ENCODE measurements at places on chromosomes 7 and 10.

DNA sequence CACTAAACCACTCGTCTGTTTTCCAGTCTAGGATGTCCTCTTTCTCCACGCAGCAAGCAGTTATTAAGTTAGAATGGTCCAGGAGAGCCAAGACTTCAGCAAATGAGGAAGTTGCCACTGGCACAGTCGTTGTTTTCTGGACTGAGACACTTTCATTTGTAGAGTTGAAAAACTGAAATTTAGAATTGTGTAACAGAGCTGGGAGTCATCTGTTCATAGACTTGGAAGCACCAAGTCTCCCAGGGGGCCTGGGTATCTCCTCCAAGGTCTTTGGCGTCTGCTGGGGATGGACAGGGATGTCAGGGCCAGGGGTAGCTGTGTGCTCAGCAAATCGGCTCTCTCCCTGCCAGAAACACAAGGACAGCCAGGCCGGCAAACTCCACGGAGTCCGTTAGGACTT lies 208.4 kb downstream of the FANK1 start:
- DNase-seq = no peak

DNA sequence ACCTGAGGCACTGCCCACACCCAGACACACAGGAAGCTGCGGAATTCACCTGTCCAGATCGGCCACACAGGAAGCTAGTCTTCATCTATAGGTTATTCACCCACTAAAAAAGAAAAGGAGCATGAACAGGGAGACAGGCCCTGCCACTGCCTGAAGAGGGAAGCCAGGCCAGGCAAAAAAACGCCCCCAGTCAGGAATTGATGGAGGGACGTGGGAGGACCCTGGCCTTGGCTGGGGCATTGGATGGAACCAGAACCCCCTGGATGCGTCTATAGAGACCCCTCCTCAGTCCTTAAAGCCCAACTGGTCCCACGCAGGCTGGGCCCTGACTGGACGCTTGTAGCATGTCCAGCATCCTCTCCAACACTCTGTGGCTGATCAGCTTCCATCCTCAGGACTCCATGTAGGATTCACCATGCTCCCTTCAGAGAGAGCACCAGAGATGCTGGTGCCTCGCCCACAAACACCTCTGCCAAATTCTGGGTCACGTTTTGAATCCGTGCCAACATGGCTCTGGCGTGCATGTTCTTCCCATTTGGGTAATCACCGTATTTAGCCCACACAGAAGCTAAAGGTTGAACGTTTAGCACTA lies 259.3 kb upstream of the TCERG1L start:
- DNase-seq = no peak

DNA sequence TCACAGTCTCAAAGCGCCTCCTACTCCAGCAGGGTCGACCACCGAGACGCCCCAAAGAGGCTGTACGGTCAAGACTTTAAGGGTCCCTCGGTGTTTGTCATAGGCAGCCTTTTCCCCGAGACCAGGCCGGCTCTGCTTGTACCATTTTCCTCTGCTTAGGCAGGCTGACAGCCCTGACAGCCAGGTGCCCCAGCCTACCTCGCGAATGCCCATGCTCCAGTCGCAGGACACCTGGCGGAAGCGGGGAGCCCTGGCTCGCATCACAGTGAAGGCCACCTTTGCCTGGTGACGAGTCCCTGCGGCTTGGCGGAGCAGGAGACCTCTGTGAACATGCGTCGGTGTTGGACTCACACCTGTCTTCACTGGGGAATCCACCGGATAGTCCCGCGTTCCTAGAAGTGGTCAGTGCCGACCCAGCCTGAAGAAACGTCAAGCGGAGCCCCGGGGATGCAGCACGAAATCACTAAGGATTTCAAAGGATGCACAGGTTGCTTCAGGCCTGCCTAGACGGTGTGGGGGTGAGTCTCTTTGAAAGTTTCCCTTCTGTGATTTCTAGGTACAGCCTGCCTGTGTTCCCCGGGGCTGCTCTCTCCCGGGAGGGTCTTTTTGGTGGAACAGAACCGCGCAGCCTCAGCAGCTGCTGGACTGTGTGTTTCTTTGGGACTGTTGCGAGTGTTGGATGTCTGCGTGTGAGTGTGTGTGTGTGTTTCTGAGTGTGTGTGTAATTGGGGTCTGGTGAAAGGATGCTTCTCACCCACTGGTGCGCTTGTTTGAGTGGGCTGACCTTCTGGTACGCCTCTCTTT lies 30.5 kb upstream of the ZNF273 start:
- no peak for DNase-seq

- no peak for DNase-seq
These were observed 9.8 kb downstream of the ZNF775 start for GRCh38 chr7:150388709-150389531.

DNA sequence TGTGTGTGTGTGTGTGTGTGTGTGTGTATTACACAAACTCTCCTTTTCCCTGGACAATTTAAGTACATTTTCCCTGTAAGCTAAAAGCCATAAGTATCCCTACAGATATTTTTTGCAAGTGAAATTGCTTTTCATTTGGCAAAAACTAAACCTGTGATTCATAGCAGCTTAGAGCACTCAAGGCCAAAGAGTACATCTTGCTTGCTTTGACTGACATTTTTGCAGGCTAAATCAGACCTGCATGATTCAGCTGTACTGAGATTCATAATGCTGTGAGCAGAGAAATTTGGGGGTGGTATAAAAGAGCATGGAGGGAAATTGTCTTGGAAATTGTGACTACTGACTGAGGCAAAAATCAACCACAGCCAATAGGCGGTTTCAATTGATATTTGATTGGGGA lies 500.4 kb downstream of the GFRA1 start:
- no peak for DNase-seq

DNA sequence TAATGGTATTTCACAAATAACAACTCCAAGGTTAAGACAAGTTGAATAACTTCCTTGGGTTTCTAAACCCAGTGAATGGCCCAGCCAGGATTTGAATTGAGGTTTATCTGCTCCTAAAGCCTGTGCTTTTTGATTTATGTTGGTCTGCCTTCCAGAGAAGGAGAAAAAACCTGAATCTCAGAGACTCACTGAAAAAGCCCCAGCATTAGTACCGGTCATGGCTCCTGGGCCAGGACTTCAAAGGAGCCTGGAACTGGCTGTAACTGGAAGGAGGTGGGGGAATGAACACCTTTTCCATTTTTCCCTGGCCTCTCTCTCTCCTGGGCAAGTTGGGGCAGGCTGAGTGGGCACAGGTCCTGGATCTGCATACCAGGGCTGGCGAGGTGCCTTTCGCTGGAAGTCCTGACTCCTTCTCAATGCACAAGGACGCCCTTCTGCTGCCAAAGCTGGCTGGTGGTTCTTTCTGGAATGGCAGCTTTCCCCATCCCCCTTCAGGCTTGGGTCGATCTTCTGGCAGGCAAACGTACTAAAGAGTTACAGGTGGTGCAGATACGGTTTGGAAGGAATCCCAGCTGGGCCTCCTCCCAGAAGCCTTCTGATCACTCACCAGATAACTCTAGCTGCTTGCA lies 268.2 kb downstream of the PTEN start:
- DNase-seq = no peak

GRCh38 chr7:142345811-142346210 lies 88.0 kb upstream of the PRSS58 start:
- DNase-seq = no peak

GRCh38 chr10:30589441-30589840 lies 40.1 kb downstream of the LYZL2 start:
- no peak for DNase-seq

- no peak for DNase-seq
These were observed 406.4 kb upstream of the ETV1 start for GRCh38 chr7:14395860-14396259.

DNA sequence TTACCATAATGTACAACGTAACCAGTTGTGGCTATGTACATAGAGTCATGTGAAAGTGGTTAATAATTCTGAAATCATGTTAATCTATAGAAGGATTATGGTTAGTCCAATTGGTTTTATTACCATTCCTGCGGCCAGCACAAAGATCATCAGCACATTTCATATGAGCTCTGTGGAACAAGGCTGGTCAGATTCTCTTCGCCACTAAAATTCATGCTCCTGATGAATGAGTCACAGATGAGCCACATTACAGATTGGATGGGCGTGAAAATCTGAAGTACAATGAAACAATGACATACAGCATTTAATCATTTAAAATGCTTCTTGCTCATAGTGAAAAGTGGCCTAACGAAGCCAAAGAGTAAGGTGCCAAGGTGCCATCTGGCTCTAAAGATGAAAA lies 716.2 kb upstream of the PHF14 start:
- no peak for DNase-seq

DNA sequence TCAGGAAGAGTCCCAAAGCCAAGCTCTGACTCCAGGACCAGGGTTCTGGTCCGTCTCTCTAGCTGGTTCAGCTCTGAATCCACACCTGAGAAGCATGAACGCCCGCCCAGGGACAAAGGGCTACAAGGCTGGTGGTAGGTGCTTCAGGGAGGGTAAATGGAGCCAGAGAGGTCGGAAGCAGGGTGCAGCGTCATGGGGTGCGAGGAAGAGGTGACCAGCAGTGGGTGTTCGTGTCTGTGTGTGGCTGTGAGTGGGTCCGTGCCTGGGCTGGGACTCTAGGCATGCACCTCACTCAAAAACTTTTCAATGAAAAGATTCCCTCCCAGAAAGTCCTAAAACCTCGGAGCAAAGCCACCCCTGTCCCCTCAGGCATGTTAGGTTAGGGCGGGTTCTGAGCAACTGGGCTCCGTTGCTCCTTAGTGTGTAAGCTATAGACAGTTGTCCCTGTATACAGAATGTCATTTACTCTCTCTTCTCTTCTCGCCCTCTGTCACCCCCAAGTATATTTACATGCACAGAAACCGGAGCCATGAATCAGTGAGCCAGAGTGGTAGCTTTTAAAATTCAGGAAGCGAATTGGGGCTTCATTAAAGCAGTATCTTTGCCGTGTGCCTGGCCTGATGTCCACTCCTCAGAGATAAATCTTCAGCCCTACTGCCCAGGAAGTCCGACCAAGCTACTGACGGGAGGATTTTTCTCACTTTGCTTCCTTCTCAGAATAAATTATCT lies 12.3 kb upstream of the GATA3 start:
- DNase-seq = no peak

DNA sequence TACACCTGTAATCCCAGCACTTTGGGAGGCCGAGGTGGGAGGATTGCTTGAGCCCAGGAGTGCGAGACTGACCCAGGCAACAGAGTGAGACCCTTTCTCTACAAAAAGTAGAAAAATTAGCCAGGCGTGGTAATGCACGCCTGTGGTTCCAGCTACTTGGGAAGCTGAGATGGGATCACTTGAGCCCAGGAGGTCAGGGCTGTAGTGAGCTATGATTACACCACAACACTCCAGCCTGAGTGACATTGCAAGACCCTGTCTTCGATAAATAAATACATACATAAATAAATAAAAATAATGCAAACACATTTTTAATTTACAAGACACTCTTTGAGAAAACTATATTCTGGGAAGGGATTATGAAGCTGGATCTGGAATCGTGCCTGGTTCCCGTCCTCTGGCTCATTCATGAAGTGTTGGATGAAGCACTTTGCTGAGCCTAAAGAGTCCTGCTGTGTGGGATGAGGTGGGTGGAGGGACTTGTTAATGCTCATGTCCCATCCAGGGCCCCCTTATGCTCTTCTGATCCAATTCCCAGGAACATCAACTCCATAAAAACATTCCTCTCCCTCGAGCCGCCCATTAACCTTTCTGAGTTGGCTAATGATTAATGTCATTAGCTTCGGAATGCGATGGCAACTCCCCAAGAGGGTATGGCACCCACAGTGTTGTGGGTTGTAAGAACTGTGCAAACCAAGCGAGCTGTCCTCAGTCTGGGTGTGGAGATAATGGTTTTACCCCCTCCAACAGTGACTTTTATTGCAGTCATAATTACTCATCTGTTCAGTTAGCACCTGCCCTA lies 236.3 kb downstream of the BAMBI start:
- no peak for DNase-seq

DNA sequence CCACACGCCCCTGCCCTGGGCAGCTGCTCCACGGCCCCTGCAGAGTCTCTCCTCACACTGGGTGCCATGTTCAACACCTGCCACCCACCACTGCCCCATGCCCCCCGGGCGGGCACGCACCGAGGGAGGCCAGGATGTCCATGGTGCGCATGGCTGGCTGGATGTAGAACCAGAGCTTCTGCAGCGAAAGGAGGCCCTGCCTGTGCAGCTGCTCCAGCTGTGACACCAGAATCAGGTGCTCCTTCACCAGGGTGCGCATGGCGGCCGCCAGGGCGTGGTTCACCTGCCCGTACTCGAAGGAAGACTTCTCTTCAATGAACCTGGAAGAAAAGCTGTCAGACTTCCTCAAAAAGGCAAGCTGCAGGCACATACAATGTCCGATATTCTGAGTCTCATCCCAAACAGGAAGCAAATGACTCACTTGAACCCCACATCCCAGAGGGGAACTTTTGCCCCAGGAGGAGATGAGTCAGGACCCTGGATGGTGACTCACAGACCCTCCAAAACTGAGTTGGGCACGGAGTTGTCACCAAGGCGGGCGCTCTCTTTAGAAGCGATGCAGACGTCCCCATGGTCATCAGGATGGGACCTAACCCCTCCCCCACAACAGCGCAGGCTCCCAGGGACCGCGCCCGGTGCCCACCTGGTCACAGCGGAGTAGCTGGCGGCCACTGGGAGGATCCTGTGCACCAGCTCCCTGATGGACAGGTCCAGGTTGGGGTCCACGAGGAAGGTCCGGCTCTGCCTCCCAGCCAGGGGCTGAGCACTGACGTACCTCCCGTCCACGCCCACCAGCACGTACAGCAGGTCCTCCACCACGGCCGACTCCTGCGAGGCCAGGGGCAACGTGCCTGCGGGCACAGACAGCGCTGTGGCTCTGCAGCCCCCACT lies 15.5 kb downstream of the TUBGCP2 start:
- DNase-seq = no peak

DNA sequence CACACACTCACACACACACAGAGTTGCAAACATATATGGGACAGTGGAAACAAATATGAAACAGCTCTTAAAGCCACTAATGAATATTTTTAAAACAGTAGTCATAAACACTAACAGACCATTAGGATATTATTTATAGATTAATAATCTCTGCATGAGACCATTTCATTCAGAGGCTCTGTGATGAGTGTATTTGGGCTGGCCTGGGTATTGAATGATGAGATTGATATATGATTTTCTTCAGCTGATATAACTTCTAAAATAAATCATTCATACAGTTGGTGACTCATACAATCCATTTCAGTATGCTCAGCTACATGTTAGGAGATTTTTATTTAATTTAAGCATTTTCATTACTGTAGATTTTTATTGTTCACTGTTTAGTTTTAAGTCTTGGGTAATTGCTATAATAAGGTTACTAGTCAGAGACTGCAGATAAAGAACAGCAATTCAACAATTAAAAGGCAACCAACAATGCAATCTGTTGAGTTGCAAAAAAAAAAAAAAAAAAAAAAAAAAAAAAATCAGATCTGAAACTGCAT lies 25.2 kb upstream of the AGK start:
- no peak for DNase-seq

- no peak for DNase-seq
These were observed 21.0 kb downstream of the MYH16 start for GRCh38 chr7:99293650-99294049.
